ENCODE measurements at places on chromosomes 12 and 14.

- DNase-seq, result no peak
Observed at GRCh38 chr14:100660882-100661635, 65.6 kb upstream of the DLK1 start.

GRCh38 chr12:116165036-116165425 is 112.5 kb downstream of the MED13L start:
- DNase-seq, result no peak

- DNase-seq, result peak; percentile 50
Observed at GRCh38 chr14:105207460-105207901, 26.4 kb upstream of the NUDT14 start.

- peak; percentile 69 for DNase-seq
Observed at GRCh38 chr12:51823875-51824565, 24.5 kb downstream of the FIGNL2 start.

DNA sequence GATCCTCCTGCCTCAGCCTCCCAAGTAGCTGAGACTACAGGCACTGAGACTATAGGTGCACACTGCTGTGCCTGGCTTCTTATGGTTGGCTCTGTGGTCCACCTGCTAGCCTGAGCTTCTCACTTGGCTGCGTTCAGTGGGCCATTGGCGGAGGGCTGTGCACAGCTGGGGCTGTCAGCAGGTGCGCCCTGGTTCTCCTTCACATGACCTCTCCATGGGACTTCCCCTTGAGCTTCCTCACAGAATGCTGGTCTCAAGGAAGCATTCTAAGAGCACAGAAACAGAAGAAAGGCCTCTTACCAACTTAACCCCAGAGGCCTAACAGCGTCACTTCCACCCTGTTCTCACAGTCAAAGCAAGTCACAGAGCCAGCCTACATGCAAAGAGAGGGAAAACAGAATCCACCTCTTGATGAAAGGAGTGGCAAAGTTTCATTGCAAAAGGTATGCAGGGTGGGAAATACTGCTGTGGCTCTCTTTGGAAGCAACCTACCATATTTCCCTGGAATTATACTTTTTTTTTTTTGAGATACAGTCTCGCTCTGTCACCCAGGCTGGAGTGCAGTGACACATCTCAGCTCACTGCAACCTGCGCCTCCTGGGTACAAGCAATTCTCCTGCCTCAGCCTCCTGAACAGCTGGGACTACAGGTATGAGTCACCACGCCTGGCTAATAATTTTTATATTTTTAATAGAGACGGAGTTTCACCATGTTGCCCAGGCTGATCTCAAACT is 9.3 kb downstream of the RILPL2 start:
- DNase-seq, result no peak

DNA sequence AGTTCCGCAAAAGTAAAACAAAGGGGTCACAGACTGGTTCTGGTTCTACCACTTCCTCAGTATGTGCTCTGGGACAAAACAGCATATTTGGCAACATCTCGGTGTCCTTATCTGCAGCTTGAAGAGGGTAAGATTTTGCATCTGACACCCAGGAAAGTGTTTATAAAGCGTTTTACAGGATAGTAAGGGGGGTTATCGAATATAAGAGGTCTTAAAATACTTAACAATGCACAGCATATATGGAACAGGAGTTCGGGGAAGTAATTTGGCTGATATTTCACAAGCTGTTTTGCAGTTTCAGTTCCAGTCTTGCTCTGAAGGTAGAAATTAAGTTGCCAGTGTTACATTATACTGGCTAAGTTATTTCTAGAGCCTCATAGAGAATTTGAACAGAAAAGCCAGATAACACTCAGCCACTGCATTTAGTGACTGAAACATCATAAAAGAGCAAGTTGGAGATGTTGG is 904 bp upstream of the MAP4K5 start:
- no peak for DNase-seq

GRCh38 chr12:27802511-27802910 is 22.5 kb upstream of the MANSC4 start:
- no peak for DNase-seq

DNA sequence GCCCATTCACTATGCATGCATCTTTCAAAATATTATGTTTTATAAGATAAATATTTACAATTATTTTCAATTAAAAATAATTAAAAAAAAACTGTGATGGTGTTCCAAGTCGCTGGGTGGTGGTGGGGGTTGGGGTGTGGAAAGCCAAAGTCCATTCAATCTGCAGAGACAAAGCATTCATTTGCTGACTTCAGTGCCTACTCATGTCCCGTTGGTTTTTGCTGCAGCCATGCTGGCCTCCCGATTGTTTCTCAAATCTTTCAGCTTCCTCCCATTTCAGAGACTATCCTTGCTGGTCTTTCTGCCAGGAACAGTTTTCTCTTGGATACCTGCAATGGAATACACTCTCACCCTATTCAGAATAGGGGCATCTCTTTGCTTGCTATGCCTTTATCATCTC is 331.5 kb upstream of the NOVA1 start:
- no peak for DNase-seq

- DNase-seq, result peak; percentile 93
Observed at GRCh38 chr14:33569821-33570687, 380.8 kb downstream of the EGLN3 start.

DNA sequence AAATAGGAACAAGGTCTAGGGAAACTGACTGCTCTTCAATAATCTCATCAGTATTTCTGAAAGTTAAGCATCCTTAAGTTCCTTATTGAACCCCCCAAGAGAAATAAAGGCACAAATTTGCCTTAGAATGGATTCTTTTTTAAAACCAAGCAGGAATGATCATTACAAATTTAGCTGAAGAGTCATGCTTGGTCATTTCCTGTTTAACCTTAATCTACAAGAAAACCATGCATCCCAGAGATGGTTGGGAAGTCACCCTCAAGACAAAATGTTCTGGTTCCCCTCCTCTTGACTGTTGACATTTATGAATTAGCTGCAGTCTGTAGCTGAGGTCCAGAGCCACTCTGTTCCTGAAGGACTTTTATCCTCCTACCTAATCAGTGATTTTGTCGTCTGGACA is 291.8 kb upstream of the G2E3 start:
- no peak for DNase-seq

DNA sequence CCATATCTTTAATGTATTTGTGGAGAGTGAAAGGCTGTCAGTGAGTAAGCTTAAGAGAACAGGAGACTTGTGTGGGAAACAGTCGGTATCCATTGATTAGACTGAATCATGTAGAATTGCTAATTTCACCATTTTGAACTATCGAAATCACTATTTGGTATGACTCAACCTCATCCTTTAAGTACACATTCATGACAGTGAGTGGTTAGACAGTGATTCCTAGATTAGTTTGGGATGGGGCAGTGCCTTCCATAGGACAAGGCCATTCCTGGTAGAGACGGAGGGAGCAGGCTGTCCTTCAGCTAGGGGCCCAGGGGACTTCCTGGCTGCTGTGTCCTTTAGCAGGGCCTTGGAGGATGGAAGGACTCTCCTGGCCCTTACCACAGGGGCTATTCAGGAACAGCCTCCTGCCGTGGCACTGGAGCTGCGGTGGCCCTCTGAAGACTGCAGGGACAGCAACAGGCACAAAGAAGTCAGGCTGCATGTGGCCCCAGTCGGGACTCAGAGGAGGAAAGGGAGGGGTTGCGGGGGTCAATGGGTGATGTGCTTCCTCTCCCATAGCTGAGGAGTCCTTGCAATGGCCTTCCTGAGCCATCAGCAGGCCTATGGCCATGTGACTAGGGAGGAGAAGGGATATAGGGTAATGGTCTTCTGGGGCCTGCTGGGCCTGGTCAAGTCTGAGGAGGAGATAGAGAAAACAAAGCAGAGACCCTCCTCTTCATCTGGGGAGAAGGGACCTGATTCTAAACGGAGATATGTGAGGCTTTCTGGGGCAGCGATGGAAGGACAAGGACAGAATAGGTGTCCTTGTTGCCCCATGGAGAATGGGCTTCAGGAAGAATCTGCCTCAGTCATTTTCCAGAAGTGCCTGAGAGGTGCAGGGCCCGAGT is 11.2 kb downstream of the SERPINA1 start:
- DNase-seq, result no peak

- DNase-seq, result peak; percentile 95
Observed at GRCh38 chr12:12467688-12468261, 94.9 kb downstream of the DUSP16 start.

DNA sequence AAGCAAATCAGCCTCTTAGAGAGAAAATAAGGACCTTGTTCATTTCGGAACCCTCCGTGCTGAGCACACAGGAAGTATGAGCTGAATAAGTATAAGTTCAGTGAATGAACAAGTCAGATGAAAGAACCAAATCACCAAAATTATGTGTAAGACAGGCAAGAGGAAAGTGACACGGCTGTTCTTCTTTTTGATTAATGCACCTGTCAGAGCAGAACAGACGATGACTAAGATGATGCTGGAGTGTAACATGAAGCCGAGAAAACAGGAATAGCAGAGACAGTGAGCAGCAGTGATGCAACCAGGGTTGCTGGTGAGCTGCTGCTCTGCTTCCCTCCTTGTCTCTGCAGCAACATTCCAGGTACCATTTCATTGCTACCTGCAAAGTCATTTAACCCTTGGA is 861.1 kb downstream of the GALC start:
- DNase-seq, result peak; percentile 28

DNA sequence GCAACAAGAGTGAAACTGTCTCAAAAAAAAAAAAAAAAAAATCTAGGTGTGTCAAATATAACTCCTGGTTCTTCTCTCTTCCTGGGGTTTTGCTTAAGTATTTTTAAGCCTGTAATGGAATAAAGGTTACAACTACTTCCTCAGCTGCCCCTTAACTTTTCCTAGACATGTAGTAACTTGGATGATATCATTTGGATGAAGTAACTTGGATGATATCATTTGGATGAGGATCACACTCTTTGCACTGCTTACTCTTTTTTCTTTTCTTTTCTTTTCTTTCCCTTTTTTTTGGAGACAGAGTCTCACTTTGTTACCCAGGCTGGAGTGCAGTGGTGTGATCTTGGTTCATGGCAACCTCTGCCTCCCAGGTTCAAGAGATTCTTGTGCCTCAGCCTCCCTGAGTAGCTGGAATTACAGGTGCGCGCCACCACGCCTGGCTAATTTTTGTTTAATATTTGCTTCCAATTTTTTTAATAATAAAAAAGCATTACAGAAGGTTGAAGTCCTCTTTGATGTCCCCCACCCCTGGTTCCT is 775 bp upstream of the FAM186A start:
- DNase-seq, result no peak

Measured in NCI-H526 (cell line).